ENCODE measurements at places on chromosomes 16 and 17.

- no peak for DNase-seq
Observed at GRCh38 chr16:66205287-66206231, 160.9 kb upstream of the CDH5 start.

- DNase-seq, result no peak
Observed at GRCh38 chr16:86752582-86753175, 174.3 kb downstream of the FOXL1 start.

- peak; percentile 57 for DNase-seq
Observed at GRCh38 chr17:38584350-38584925, 21.3 kb downstream of the SRCIN1 start.

- DNase-seq, result peak; percentile 83
Observed at GRCh38 chr17:67441052-67441895, 64.2 kb downstream of the PITPNC1 start.

- no peak for DNase-seq
Observed at GRCh38 chr16:23996258-23996955, 160.6 kb downstream of the PRKCB start.

DNA sequence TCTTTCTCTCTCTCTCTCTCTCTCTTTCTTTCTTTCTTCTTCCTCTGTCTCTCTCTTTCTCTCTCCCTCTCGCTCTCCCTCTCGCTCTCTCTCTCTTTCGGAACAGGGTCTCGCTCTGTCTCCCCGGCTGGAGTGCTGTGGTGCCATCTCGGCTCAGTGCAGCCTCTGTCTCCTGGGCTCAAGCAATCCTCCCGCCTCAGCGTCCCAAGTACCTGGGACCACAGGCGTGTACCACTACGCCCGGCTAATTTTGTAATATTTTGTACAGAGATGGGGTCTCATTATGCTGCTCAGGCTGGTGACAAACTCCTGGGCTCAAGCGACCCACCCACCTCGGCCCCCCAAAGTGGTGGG, 12.7 kb upstream of the KLHDC4 start:
- no peak for DNase-seq

All from stimulated activated CD4-positive, alpha-beta T cell treated with anti-CD3 and anti-CD28 coated beads, Interleukin-1b, Interleukin-23, amount 100 ng/mL, for 48 hours (primary cell).